Smooth muscle cell of the pulmonary artery (primary cell): ENCODE measurements at places on chromosomes 4 and X. TPM values are rescaled to one million over a fixed set of nuclear protein-coding genes. Genes with fewer than 3 reads are reported as not detected.

The FGB gene
- total RNA-seq, result not detected in 2 replicates

The MAGEE2 gene
- not detected in 2 replicates for total RNA-seq

The RADX gene
- total RNA-seq, result 1.4 and 4.2 TPM in 2 replicates

The IL9R gene
- total RNA-seq, result not detected in 2 replicates
